ENCODE measurements at places on chromosomes 16 and 17. TPM values are rescaled to one million over a fixed set of nuclear protein-coding genes. Genes with fewer than 3 reads are reported as not detected.

Gene YPEL2
- total RNA-seq, result 2.5 TPM

Gene TNFRSF17
- total RNA-seq, result not detected

Gene SEC14L5
- total RNA-seq, result not detected

Gene TMC8
- 1.2 TPM for total RNA-seq

Gene LGALS9B
- total RNA-seq, result not detected

Gene CA5A
- not detected for total RNA-seq

Gene AARSD1
- total RNA-seq, result 39.1 TPM

Gene CRK
- 82.8 TPM for total RNA-seq

Gene DBNDD1
- total RNA-seq, result 33.1 TPM

Gene MPG
- total RNA-seq, result 92.8 TPM

Gene TAT
- total RNA-seq, result not detected

Gene DOC2A
- total RNA-seq, result 0.17 TPM

Gene G6PC1
- not detected for total RNA-seq

Gene TBC1D3C
- not detected for total RNA-seq

Gene GRB7
- total RNA-seq, result 42.0 TPM

Gene KRT40
- total RNA-seq, result not detected

Gene METTL16
- 18.0 TPM for total RNA-seq

Gene CDRT15L2
- not detected for total RNA-seq

Gene TP53TG3F
- total RNA-seq, result not detected

Gene C17orf78
- total RNA-seq, result not detected

Gene CCL1
- not detected for total RNA-seq

Gene RAB11FIP4
- 9.1 TPM for total RNA-seq

Gene ATP2A3
- 2.4 TPM for total RNA-seq

Gene ZNF652
- total RNA-seq, result 10.9 TPM

Gene HSD11B2
- total RNA-seq, result 2.2 TPM

Gene VPS35L
- 43.0 TPM for total RNA-seq

Gene KRTAP4-3
- total RNA-seq, result not detected

Gene GALR2
- 0.17 TPM for total RNA-seq
